ENCODE measurements at places on chromosomes 6 and 20. TPM values are rescaled to one million over a fixed set of nuclear protein-coding genes. Genes with fewer than 3 reads are reported as not detected.

- DNase-seq = no peak
Observed at GRCh38 chr6:42336431-42336830, 115.3 kb downstream of the TRERF1 start.

- no peak for DNase-seq
Observed at GRCh38 chr6:149182262-149182661, 135.2 kb upstream of the TAB2 start.

- no peak for DNase-seq
Observed at GRCh38 chr20:33475381-33476152, 14.3 kb upstream of the CBFA2T2 start.

- DNase-seq = no peak
Observed at GRCh38 chr6:158174514-158174913, 6.4 kb downstream of the GTF2H5 start.

- DNase-seq = no peak
Observed at GRCh38 chr20:60482221-60483008, 524.2 kb downstream of the CDH26 start.

- DNase-seq = no peak
Observed at GRCh38 chr6:7311917-7312615, 933 bp downstream of the SSR1 start.

DNA sequence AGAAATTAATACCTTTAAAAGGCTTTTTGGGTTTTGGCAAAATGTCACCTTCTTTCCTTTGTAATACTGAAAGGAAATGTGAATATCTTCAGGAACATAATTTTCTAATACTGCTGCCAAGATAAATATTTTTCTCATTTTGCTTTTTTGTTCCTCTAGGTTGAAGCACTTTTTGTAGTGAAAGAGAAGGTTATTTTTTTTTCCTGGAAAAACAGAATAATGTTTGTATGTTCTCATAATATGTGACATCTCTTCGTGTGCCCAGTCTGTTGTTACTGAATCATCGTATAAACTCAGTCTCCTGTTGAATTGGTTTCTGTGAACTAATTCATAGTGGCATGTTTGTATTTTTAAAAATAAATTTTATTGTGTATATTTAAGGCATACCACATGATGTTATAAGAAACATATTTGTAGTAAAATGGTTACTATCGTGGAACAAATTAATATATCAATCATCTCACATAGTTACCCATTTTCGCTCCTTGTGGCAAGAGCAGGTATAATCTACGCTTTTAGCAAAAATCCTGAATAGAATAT, 74.4 kb downstream of the SH3BGRL2 start:
- no peak for DNase-seq

- no peak for DNase-seq
Observed at GRCh38 chr20:20207872-20208271, 155.5 kb downstream of the CFAP61 start.

GRCh38 chr20:10488534-10488933, 53.4 kb downstream of the SLX4IP start:
- no peak for DNase-seq

DNA sequence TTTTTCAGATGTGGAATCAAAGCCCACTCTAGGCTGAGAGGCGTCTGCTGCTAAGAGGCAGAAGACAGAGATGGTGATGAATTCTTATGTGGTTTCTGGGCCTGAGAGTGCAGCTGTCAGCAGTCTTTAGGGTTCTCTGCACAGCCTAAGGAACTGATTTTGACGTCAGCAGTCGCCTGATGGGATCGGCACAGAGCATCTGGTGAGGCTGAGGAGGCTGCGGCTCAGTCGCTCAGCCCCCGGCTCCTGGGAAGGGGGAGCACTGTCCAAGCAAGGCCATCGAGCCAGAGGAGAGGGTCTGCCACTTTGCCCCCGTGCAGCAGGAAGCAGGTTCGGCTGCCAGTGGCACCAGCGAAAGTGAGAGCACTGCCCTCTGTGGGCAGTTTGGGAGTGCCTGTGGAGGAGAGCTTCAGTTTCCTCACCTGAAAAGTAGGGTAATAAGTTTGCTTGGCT, 92.5 kb downstream of the TCP11 start:
- DNase-seq = no peak

GRCh38 chr6:143969077-143969476, 39.0 kb downstream of the PLAGL1 start:
- DNase-seq = no peak

- no peak for DNase-seq
Observed at GRCh38 chr6:41716516-41717391, 18.7 kb downstream of the TFEB start.

GRCh38 chr20:8518878-8519277, 386.8 kb downstream of the PLCB1 start:
- no peak for DNase-seq

DNA sequence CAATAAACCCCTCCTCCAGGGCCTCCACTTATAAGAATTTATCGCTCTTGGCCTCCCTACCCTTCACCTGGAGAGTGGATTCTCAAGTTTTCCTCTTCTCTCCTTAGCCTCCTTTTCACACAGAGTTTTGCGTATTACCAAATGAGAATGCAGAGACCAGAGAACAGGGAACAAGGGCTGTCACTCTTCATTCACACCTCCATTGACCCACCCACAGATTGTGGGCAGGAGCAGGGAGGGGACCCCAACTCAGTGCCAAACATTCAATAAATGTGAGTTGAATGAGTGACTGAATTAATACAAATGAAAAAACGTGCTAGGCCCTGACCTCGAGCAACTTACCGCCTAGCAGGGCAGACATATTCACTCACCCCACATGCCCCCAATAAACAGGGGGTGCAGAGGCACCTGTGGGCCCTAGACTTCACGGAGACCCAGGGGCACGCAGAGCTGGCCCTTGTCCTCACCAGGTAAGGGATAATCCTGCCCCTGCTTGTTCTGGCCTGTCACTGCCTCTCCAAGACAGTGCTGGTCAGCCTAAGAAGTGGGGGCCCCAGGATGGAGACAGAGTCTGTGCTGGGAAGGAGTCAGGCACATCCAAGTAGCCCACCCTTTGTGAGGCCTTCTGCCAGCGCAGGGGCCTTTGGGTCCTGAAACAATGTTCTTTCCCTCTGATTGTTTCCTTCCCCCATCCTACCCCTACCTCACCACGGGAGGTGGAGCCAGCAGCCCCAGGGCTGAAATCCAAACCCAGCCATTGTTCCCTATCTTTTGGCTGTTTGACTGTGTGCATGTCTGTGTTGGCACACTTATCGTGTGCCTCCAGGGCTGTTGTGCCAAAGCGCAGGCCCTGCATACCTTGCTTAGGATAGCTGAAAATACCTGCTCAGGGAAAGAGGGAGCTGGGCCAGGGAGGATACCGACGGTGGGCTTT, 8.4 kb upstream of the TJAP1 start:
- DNase-seq = peak; percentile 64

GRCh38 chr6:124482071-124482491, 480.2 kb upstream of the RNF217 start:
- DNase-seq = no peak

ADGB gene
- not detected for total RNA-seq

BTNL2 gene
- not detected for total RNA-seq

MUC21 gene
- not detected for total RNA-seq

RIPOR3 gene
- total RNA-seq = 8.1 TPM

FAM162B gene
- total RNA-seq = 3.7 TPM

TRIM15 gene
- total RNA-seq = not detected

Measured in Right ventricle myocardium superior (tissue), 1 donor.